Activated T-helper 2 cell treated with anti-CD3 and anti-CD28 coated beads, Interferon-gamma antibody, Interleukin-2, Interleukin-4, amounts not matched to agents 10 μg/mL and 5 μg/mL and 100 μg/mL, durations not matched to agents 14 hours and 24 hours and 36 hours (primary cell): ENCODE measurements at places on chromosomes 3 and 15.
A peak's percentile ranks its signal among the peaks of the same experiment; 100 is the strongest.

- peak overlapping the region; percentile 19 for H3K27ac ChIP-seq
- H3K4me1 ChIP-seq, result peaks cover 61% of the 10 kb centered on the region
- H3K27me3 ChIP-seq, result no peaks in the 10 kb centered on the region
- no peak overlapping the region for H3K4me3 ChIP-seq
Measured at GRCh38 chr3:113002679-113003078, 11.9 kb downstream of the GTPBP8 start.

- no peaks in the 10 kb centered on the region for H3K27me3 ChIP-seq
- DNase-seq, result no peak
Measured at GRCh38 chr3:159517105-159517504, 471.5 kb upstream of the IL12A start.

- H3K36me3 ChIP-seq, result peaks cover 57% of the 10 kb centered on the region
- no peak overlapping the region for H3K27ac ChIP-seq
- H3K4me3 ChIP-seq, result no peak overlapping the region
- H3K27me3 ChIP-seq, result no peaks in the 10 kb centered on the region
- peaks cover 10% of the 10 kb centered on the region for H3K4me1 ChIP-seq
Measured at GRCh38 chr3:182821221-182821981, 28.1 kb downstream of the ATP11B start.

DNA sequence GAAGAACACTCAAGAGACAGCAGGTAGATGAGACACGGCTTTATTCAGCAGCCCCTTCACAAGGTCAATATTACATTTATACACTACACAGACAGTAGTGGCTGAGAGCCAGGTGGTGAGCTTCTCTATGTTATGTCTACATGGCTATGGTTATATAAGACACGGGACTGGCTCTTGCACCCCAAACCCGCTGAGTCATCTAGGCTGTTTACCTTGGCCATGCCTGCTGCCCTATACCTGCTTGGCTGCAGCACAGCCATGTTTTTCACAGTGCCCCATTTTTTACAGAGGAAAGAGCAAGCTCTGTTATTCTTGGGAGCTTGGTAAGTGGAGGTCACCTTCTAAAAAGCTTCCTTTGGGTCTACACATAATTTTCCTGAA, 231.6 kb downstream of the IGSF11 start:
- no peak overlapping the region for H3K27ac ChIP-seq
- H3K36me3 ChIP-seq, result no peaks in the 10 kb centered on the region
- no peak for DNase-seq

DNA sequence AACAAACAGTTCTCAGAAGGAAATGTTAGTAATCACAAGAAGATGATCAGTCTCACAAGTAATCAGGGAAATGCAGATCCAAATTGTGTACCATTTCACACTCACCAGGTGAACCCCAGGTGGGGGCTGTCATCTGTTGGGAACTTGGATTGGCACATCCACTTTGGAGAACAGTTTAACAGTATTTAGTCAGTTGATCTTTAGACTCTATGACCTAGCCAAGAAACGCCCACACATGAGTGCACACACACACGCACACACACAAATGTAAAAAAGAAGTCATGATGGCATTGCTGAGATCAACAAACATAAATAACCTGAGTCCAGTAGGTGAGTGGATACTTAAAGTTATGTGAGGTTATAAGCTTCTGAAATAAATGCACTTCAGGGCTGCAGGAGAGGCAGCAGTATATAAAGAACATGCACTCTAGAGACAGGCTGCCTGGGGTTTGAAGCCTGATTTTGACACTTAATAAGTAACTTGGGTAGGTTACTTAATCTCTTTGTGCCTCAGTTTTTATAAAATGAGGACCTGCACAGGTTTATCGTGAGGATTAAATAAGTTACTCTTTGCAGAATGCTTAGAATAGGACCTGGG, 17.7 kb downstream of the ACVR2B start:
- H3K4me1 ChIP-seq, result peaks cover 2% of the 10 kb centered on the region
- H3K27ac ChIP-seq, result no peak overlapping the region
- H3K36me3 ChIP-seq, result peaks cover 11% of the 10 kb centered on the region
- H3K27me3 ChIP-seq, result no peaks in the 10 kb centered on the region

DNA sequence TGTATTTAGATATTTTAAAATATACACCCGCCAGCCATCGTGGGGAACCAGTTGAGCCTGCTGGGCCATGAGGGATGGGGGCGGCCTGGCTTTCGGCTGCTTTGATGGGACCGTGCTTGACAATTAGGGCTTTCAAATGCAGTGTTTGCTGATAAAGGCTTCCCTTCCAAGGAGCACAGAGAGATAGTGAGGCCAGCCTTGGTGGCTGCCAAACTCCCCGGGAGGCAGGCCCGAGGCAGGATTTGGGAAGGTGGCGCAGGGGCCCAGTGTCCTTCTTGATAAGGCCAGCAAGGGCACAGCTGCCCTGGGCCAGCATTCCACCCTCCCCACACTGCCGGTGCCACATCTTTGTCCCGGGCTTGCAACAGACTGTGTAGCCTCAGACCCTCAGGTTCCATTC, 75.6 kb downstream of the LINGO1 start:
- H3K27ac ChIP-seq, result no peak overlapping the region
- no peaks in the 10 kb centered on the region for H3K27me3 ChIP-seq
- H3K4me1 ChIP-seq, result no peaks in the 10 kb centered on the region
- no peak for DNase-seq

GRCh38 chr3:59138966-59139365, 89.1 kb upstream of the CFAP20DC start:
- H3K27ac ChIP-seq, result no peak overlapping the region
- H3K4me1 ChIP-seq, result no peaks in the 10 kb centered on the region
- no peaks in the 10 kb centered on the region for H3K36me3 ChIP-seq
- H3K27me3 ChIP-seq, result peaks cover 7% of the 10 kb centered on the region

GRCh38 chr15:60297047-60297446, 100.7 kb downstream of the ANXA2 start:
- no peaks in the 10 kb centered on the region for H3K36me3 ChIP-seq
- H3K27ac ChIP-seq, result no peak overlapping the region
- H3K4me1 ChIP-seq, result no peaks in the 10 kb centered on the region
- DNase-seq, result no peak
- H3K27me3 ChIP-seq, result peaks cover 3% of the 10 kb centered on the region

- no peaks in the 10 kb centered on the region for H3K36me3 ChIP-seq
- H3K4me3 ChIP-seq, result no peak overlapping the region
- H3K27ac ChIP-seq, result no peak overlapping the region
- no peaks in the 10 kb centered on the region for H3K4me1 ChIP-seq
- no peak for DNase-seq
- no peaks in the 10 kb centered on the region for H3K27me3 ChIP-seq
Measured at GRCh38 chr3:86225461-86225860, 765.5 kb downstream of the VGLL3 start.

DNA sequence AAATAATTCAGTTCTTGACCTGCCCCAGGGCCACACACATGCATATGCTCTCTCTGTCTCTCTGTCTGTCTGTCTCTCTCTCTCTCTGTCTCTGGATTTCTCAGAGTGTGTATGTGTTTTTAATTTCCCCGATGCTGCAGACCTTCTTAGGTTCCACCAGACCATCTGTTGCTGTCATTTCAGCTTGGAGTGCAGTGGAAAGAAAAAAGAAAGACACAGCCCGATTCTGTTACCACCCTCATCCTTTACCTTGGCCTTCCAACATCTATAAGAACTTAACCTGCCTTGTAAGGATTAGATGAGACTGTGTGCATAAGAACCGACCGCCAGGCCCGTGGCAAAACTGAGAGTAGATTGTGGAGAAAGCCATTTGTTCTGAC, 9.7 kb upstream of the PGPEP1L start:
- no peak overlapping the region for H3K27ac ChIP-seq
- H3K36me3 ChIP-seq, result no peaks in the 10 kb centered on the region
- peaks cover 26% of the 10 kb centered on the region for H3K27me3 ChIP-seq
- peaks cover 1% of the 10 kb centered on the region for H3K4me1 ChIP-seq
- no peak overlapping the region for H3K4me3 ChIP-seq

DNA sequence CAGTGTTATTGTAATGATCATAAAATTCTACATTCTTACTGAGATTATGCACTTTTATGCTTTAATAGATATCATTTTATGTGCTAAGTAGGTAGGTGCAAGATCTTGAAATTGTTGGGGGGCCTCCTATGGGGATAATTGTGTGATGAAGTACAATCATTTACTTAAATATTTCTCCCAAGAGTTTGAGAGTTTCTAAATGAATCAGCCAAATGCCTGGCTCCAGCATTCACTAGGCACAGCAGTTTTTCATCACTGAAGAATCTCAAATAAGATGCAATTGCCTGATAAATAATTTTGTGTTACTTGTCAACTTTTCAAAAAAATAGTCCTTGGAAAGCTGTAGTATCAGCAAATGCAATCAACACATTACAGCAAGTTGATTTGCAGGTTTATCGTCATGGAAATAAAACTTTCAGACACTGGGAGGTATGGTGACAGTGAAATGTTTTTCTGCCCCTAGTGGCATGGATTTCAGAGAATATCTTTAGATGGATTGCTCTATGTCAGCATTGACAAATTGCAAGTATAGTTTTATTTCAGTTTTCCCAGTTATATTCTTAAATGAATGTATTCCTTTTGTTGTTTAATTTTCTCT, 167.1 kb downstream of the NEK11 start:
- H3K4me1 ChIP-seq, result no peaks in the 10 kb centered on the region
- no peak overlapping the region for H3K4me3 ChIP-seq
- DNase-seq, result no peak
- H3K36me3 ChIP-seq, result no peaks in the 10 kb centered on the region
- H3K27ac ChIP-seq, result no peak overlapping the region
- H3K27me3 ChIP-seq, result no peaks in the 10 kb centered on the region

GRCh38 chr3:98726084-98726483, 37.1 kb upstream of the ST3GAL6 start:
- H3K27ac ChIP-seq, result no peak overlapping the region
- peaks cover 29% of the 10 kb centered on the region for H3K27me3 ChIP-seq
- H3K4me3 ChIP-seq, result no peak overlapping the region
- H3K4me1 ChIP-seq, result no peaks in the 10 kb centered on the region
- no peaks in the 10 kb centered on the region for H3K36me3 ChIP-seq
- DNase-seq, result no peak

- H3K36me3 ChIP-seq, result peaks cover 24% of the 10 kb centered on the region
- H3K4me1 ChIP-seq, result peaks cover 23% of the 10 kb centered on the region
- no peak for DNase-seq
- peak overlapping the region; percentile 65 for H3K27ac ChIP-seq
- H3K4me3 ChIP-seq, result no peak overlapping the region
- no peaks in the 10 kb centered on the region for H3K27me3 ChIP-seq
Measured at GRCh38 chr15:77457191-77457904, 36.7 kb downstream of the HMG20A start.

- H3K27ac ChIP-seq, result no peak overlapping the region
- no peak overlapping the region for H3K4me3 ChIP-seq
- peaks cover 46% of the 10 kb centered on the region for H3K4me1 ChIP-seq
- H3K27me3 ChIP-seq, result no peaks in the 10 kb centered on the region
Measured at GRCh38 chr15:74010929-74011540, 16.5 kb downstream of the PML start.
